ENCODE measurements at places on chromosomes 7 and 10.

- no peak for DNase-seq
Measured at GRCh38 chr10:119431034-119431772, 111.3 kb downstream of the RGS10 start.

DNA sequence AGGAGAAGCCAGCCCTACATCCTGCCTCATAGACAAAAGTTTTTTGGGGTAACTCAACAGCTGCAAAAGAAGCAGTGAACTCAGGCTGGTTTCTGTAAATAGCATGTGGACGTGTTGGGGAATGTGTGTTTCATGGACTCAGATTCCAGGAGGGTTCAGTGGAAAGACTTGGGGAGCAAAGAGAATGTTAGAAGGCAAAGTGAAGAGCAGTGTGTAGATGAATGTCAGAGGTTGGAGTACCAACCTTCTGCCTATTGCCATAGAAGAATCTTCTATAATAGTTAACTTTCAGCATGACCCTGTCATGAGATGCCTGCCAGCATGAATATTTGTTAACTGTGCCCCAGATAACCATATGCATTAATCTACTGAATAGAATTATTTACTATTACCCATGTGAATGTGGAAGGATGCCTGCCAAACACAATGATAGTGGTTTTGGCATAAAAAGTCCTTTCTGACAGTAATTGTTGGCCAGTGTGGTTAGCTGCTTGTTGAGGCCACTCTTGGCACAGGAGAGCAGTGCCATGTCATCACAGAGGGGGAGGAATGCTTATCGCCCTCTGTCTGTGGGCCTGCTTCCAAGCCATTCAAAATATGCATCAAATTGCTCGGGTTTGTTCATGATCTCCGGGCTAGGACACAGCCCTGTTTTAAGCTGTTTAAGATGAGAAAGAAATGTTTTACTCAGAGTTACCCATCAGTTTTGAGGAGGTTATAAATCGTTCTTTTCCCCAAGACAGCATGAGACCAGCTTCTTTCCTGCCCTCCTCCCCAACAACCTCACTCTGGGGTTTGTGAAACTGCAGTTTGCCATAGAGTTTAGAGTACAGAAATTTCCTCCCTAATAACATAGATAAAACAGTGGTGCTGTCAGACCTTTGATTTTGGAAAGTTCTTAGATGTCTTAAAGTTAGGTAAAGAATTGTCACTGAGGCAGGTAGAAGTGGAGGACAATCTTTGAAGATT, 165.3 kb downstream of the WNT2 start:
- DNase-seq: no peak

- DNase-seq: no peak
Measured at GRCh38 chr7:31146538-31146937, 94.4 kb downstream of the ADCYAP1R1 start.

DNA sequence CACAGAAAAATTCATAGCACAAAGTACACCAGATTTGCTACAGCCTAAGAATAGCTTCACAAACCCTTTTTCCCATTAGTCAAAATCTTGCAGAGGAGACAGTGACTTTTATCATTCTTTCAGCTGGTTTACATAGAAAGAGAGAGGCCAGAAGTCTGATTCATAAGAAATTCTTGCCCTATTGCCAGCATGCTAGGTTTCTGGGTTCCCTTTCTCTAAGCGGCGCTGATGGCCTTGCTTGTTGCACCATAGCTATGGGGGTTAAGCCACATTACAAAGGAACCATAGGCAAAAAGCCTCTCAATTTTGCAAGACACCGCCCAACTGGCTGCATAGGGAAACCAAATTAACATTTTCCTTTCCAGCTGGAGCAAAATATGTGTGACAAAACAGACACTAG, 87.4 kb downstream of the ZNF467 start:
- DNase-seq: no peak

DNA sequence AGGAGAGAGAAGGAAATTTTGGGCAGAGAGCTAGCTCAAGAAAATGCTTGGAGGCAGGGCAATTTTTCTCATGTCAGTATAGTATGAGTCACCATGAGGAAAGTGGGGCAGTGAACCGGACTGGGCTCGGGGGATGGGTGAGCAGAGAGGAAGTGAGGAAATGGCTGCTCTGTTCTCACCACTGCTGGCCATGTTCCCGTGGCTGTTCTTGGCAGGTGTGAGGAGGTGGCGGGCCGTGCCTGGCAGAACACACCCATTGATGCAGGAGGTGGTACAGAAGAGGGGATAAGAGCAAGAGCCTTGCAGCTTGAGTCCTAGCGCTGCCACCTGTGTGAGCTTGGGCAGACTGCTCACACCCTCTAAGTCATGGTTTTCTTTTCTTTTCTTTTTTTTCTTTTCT, 304.4 kb upstream of the LYZL1 start:
- DNase-seq: no peak

DNA sequence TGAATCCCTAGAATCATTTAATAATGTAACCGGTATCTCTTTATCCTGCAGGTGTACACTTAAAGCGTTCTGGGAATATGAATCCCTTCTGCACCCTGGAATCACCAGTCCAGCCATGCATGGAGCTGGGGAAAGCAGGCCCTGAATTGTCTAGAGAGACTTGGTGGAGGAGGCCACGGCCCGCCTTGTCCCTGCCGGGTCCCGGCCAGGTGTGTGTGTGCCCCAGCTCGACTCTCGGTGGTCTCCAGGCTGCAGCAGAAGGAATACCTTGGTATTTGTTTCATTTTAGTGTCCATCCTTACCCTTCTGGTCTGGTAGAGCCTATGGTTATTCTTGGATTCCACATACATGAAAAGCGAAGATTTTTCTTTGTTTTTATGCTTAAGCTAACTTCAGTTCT, 58.1 kb downstream of the PRPF18 start:
- DNase-seq: no peak

- no peak for DNase-seq
Measured at GRCh38 chr7:16644157-16644556, 1.4 kb downstream of the ANKMY2 start.

GRCh38 chr10:89043052-89043451, 52.5 kb downstream of the FAS start:
- no peak for DNase-seq

DNA sequence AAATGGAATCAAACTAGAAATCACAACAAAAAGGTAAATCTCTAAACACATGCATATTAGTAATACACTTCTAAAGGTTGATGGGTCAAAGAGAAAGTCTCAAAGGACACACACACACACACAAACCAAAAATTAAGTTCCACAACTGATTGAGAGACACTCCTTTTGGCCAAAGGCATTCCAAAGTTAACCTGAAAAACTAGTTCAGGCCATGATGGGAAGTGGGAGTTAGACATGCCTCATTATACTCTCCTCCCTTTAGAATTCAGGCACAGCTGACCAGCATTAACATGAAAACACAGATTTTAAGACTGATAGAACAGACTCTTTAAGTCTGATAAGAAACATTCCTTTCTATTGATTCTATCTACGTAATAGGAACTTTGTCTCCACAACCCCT, 332.4 kb upstream of the IGFBP3 start:
- DNase-seq: no peak

DNA sequence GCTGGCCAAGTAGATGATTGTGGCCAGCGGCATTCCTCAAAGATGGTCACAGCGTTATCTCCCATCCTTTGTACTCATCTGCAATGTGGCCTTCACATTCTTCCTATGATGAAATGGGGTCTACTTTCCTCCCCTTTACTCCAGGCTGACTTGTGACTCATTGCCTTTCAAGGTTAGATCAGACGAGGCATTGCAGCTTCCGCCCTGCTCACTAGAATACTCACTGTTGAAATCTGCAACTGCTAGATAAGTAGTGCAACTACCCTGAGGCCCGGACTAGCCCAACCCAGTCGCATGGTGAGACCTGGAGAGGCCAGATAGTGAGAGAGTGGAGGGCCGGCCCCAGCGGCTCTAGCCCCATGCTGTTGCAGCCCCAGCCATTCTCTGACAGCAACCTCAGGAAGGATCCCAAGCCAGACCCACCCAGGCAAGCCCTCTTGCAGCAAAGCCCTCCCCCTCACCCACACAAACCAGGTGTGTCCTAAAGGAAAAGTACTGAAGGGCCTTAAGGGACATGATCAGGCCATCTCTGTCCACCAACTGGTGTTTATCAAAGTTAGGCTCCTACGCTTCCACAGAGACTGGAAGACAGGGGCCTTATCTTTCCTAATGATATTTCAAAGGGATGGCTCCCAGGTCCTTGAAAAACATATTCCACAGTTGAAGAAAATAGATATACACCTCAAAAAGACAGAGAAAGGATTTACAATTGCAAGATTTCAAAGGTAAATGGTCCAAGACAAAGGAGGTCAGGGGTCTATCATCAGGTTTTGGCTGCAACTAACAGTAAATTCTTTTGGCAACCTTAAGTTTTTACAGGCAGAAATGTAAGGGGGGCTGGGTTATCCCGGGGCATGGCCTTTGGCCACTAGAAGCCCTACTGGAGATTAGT, 107.2 kb upstream of the TRIM24 start:
- DNase-seq: no peak

DNA sequence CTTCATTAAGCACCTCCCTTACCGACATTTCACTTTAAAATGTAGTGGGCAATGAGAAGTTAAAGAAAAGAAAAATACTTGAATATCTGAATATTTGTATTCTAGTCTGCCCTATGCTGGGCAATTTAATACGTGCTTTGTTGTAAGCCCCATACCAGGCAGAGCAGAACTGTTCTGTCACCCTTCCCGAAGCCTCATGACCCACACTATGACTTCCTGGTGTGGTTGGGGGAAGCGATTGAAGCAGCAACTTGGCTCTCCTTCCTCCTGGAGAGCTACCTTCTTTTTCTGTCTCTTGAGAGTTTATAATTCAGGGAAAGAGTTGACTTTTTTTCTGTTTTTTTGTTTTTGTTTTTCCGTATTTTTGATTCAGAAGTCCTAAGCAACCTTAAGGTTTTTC, 243.7 kb downstream of the INHBA start:
- no peak for DNase-seq

DNA sequence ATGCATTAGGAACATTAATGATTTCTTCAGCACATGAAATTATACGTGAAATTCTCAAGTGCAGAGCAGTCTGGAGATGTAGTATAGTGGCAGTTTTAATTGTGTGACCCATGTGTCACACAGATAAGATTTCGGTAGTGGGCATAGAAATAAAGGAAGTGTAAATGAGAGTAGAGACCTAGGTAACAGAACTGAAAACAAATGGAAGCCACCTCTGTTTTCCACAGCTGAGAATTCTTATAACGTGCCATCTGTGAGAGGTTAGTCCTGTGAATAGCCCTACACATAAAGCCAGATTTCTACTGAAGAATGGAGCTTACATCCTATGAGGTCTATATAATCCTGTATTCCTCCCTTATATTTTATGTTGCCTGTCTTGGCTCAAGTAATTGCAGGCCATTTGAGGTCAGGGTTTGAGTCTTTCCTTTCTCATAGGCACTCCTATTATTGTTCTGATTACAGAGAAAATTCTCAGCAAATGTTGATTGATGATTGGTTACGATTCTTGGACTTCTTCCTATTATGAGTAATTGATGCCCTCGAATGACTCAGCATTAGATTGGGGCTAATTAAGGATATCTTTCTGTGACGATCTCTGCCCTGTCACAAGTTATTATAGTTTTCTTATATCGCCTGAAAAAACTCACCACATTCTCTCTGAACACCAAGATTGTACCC, 258.2 kb downstream of the KIF20B start:
- DNase-seq: peak; percentile 11

DNA sequence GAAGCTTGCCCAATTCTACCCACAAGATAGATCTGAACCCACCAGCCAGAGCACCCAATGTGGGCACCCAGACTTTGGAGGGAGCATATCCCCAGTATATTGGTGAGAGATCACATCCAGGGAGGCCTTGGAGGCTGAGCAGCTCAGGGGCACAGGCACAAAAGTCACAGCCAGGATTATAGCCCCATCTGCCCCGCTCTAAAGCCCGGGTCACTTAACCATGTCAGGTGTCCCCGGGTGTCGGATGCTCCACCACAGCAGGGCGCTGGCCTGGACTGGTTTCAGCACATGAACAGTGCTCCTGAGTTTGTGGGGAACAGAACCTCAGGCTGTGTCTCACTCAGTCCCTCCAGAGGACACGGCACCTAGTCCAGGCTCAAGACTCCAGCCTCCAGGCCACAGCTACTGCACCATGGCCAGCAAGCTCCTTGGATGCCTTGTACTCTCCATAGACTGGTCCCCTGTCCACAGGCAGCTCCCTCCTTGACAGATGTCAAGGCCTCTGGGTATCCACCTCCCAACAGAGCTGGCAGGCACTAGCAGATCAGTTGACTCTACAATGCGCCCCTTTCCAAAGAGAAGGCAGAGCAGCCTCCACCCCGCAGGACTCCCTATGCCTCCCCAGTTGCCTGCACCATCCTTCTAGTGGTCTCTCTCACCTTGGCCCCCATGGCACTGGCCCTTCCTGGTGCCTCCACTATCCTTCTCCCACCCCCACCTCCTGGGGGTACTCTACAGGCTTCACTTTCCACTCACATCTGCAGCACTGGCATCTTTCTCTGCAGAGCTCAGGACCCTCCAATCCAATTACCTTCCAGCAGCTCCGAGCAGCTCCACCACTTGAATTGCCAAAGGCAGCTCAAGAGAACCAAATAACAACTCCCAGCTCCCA, 306.0 kb downstream of the GRID1 start:
- DNase-seq: no peak

GRCh38 chr10:79925614-79926013, 23.3 kb downstream of the SFTPD start:
- DNase-seq: no peak

GRCh38 chr7:80724249-80724871, 85.9 kb downstream of the CD36 start:
- no peak for DNase-seq

DNA sequence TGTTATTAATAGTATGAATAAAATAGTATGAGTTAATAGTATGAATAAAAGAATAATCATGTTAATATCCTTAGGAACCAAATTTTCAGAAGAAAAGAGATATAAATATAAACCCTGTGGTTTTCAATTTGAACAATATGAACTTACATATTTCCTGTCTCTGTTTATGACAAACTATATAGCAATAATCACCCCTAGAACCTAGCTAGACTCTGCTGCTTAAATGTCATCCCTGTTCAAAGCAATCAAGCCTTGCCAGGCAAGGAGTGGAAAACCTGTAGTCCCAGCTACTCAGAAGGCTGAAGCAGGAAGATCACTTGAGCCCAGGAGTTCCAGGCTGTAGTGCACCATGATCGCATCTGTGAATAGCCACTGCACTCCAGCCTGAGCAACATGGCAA, 36.5 kb downstream of the P4HA1 start:
- no peak for DNase-seq
